Fibroblast of lung (primary cell): ENCODE measurements at places on chromosomes 4 and X.

DNA sequence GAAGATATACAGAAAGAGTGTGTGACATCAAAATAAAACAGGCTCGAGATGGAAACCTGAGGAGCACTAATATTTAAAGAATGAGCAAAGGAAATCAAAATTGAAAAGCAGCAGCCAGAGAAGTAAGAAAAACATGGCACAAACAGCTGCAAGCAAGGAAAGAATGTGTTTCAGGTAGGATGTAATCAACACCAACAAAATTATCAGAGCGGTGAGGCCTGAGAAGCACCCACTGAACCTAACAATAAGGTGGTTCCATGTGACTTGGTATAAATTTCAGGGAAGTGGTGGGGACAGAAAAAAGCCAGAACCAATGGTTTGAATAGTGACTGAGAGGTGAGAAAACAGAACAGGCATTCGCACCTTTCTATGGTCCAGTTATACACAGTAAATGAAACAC is 11.5 kb downstream of the SLC39A8 start:
- no peak for DNase-seq

- no peak for DNase-seq
Measured at GRCh38 chr4:42641656-42642055, 15.2 kb downstream of the ATP8A1 start.

DNA sequence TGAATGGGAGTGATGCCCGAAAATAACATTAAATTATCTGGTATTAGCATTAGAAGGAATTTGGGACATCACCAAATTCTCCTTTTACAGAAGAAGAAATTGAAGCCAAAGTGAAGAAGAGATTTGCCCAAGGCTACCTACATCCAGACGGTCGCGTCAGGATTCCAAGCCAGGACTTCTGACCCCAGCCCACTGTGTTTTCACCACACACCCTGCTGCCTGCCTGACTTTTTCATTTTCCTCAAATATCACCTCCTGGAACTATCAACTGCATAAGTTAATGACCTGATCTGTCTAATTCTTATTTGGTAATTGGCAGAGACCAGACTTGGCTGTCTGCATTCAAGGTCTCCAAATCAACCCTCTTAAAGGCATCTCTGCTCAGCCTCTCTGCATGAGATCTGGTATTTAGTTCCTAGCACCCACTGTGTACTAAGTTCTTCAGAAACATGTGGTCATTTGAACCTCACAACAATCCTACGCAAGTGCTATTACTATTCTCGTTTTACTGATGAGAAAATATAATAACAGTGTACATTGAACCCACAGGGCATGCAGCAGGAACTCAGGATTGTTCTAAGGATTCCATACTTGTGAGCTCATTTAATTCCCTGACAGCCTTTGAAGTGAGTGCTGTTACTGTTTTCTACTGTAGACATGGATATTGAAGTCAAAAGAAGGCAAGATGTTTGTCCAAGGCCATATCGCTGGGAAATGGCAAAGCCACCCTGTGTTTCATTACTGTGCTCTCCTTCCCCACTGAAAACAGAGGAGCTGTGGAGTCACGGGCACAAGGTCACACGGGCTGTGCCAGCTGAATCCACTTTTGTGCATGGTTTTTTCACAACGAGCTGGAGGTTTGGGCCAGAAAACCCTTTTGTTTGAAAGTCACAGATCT is 195.2 kb upstream of the C1QTNF7 start:
- peak; percentile 68 for DNase-seq

GRCh38 chr4:40500781-40501180 is 128.9 kb downstream of the RBM47 start:
- no peak for DNase-seq

GRCh38 chrX:120512627-120513026 is 43.5 kb upstream of the LAMP2 start:
- no peak for DNase-seq

DNA sequence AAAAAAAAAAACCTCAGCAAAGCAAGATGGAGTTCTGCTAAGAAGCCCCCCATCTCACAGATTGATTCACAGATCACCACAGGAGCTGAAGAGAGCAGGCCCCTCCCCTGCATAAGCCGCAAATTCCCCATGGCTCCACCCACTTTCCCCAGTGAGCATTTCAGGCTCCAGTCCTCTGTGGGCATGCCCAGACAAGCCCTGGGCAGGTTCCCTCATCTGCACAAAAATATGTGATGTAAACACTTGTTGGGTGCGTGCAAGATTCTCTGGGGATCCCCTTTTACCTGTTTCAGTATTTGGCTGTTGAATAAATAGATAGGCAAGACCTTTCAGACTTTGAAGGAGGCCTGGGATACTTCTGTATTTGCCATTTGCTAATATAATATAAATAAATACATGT is 514.3 kb downstream of the PCDH7 start:
- no peak for DNase-seq

- DNase-seq, result peak; percentile 78
Measured at GRCh38 chrX:13937370-13938050, 92.2 kb downstream of the GEMIN8 start.

DNA sequence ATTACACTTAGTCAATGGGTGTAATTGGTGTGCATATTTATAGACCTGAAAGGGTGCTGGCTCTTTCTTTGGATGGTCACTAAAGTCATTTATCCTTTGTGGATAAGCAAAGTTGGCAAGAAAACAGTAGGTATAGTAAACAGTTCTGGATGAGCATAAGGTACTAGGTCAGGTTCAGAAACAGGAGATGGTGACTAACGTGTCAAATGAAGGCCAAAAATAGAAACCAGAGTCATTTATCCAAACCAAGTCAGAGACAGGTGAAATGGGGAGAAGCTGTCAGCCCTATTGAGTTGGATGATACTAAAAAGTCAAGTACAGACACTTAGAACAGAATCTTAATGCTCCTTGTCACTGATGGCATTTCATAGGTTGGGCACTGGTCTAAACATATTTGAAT is 313.1 kb downstream of the KLHL13 start:
- no peak for DNase-seq

GRCh38 chr4:1337376-1337831 is 9.6 kb upstream of the UVSSA start:
- no peak for DNase-seq

GRCh38 chr4:150942539-150942938 is 72.5 kb downstream of the LRBA start:
- DNase-seq, result no peak

- no peak for DNase-seq
Measured at GRCh38 chr4:140617499-140618248, 48.9 kb upstream of the UCP1 start.

DNA sequence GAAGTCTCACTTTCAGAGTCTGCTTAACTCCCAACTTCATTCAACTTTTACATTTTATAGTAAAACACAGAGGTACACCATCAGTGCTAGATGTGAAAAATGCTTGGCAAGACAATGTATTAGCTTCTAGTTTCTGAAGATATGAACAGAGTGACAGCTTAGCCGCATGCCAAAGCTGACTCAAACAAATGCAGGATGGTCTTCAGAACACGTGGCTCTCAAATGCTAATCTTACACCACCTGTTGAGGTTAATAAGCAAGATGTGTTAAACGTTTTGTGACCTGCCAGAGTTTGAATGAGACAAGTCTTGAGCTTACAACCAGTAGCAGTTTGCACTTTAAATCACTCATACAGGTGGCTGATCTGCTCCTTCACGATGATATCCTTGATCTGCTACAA is 18.9 kb upstream of the GPM6B start:
- DNase-seq, result no peak

DNA sequence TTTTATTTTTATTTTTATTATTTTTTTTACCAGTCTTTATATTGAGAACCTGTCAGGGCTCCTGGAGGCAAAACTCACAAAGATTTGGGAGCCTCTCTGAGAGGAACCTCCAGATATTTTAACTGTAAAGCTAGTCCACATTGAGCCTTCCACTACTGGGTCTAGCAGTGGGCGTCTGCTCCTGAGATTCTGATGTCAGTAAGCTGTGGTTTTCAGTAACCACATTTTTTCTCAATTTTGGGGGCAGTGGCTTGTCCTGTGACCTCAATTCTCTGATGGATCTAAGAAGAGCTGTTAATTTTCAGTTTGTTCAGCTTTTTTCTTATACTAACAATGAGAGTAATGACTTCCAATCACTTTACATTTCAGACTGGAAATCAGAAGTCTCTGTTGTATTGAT is 23.6 kb upstream of the GPRASP1 start:
- no peak for DNase-seq

DNA sequence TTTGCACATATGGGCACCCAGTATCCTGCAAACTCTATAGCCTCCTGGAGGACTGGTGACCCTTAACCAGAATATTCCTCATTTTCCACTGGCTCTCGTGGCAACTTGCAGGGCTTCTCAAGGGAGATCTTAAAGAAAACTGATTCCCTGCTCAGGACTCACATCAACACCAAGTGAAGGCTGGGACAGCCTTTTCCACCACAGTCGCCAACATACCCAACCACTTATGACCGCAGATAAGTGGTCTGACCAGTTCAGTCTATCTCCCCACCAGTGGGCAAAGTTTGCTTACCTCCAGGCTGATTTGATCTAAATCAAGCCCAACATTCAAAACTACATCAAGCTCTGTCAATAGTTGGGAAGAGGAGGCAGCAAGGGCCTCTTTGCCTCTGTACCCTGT is 289.3 kb upstream of the GATB start:
- no peak for DNase-seq

DNA sequence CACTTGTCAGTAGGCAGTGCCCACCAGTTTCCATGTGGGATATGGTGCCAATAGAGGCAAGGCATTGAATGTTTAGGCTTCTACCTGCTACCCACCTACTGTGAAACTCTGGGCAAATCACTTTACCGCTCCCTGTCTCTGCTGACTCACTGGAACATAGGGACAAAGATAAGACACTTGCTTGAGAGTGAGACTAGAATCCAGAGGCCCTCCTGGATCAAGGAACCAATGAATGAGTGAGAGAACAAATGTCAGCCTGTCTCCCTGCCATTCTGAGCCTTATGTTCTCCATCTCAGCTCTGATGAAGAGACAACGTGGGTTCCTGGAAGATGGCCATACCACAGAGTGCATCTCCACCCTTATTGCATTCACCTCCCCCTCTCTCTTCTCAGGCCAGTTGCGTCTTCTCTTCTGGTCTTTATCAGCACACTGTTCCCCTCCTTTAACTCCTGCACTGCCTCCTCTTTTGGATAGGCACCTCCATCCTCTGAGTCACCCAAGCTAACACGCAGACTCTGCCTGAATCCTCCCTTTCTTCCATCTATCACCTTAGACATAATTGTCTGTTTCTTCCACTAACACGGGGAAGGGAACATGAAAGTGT is 15.4 kb upstream of the PRRG3 start:
- no peak for DNase-seq

DNA sequence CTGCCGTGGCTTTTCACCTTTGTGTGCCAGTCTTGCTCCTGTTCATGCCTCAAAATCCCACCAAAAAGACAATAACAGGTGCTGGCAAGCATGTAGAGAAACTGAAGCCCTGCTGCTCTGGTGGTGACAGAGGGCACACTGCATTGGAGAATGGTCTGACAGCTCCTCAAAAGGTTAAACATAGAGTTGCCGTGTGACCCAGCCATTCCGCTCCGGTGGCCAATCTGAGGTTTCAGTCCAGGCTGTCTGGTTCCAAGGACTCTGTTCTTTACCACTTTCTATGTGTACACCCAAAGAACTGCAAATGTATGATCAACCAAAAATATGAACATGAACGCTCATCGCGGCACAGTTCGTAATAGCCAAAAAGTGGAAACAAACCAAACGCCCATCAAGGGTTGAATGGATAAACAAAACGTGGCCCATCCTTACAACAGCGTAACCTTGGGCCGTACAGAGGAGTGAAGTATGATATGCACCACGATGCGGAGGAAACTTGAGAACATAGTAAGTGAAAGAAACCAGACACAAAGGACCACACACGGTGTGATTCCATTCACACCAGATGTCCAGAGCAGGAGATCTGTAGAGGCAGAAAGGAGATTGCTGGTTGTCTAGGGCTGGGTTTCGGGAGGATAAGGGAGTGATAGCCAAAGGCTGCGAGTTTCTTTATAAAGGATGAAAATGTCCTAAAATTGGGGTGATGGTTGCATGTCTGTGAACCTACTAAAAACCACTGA is 33.6 kb upstream of the WFS1 start:
- DNase-seq, result no peak

- DNase-seq, result peak; percentile 98
Measured at GRCh38 chrX:120603707-120604360, at the start of gene MCTS1. Gene MCTS1 (plus strand): TSS chrX:120604101. CDS start chrX:120604237, 136 bp downstream.

- DNase-seq, result peak; percentile 46
Measured at GRCh38 chr4:29046781-29047180, 1673.4 kb upstream of the PCDH7 start.

DNA sequence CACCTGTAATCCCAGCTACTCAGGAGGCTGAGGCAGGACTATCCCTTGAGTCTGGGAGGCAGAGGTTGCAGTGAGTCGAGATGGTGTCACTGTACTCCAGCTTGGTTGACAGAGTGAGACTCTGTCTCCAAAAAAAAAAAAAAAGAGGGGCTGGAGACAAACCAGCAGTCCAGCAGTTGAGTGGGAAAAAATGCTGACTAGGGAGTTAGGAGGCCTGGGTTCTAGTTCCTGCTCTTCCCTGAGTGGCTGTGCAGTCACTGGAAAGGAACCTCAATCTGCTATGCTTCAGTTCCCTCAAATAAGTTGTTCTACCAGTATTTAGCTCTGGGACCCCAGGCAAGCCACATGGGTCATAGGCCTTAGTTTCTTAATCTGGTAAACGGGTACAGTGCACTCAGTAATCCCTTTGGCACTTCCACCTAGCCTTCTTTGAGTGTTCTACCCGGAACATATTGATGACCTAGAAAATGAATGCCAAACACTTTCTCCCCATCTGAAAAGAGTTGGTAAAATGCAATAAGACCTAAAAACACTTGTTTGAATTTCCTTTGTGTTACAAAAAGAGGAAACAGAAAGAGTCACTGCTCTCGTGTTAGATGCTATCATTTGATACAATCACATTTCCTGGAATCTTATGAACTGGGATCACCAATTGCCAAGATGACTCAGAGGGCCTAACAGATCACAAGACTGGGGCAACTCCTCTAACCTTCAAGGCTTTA is 99.3 kb upstream of the EGFL6 start:
- DNase-seq, result peak; percentile 65

- DNase-seq, result peak; percentile 1
Measured at GRCh38 chr4:44446191-44446590, 2.4 kb downstream of the KCTD8 start.

DNA sequence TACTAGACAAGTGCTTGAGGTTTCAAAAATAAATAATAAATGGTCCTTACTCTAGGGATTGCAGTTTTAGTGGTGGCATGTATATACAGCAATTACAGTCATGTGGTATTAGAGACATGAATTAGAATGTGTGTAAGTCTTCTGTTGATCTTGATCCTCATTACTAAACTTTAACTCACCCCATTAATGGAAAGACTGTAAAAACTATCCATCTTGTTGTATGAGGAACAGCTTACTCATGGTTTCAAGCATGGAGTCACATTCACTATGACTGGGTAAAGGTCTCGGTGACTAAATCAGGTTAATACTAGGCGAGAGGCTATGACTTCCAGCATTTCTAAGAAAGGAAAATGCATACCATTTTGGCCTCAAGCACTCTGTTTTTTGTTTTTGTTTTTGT is 107.0 kb upstream of the HPGD start:
- peak; percentile 5 for DNase-seq

GRCh38 chrX:153944140-153944799 is at the start of gene RENBP:
Gene RENBP (minus strand): TSS chrX:153944643. CDS start chrX:153944610, 33 bp downstream.
- DNase-seq, result no peak
